ENCODE measurements at places on chromosomes 1 and 21.

- no peak for DNase-seq
Observed at GRCh38 chr21:22346576-22346975, 1348.4 kb downstream of the NCAM2 start.

- no peak for DNase-seq
Observed at GRCh38 chr1:173900992-173901391, 16.1 kb downstream of the SERPINC1 start.

GRCh38 chr1:54597455-54598030 is 25.8 kb downstream of the FAM151A start:
- no peak for DNase-seq

DNA sequence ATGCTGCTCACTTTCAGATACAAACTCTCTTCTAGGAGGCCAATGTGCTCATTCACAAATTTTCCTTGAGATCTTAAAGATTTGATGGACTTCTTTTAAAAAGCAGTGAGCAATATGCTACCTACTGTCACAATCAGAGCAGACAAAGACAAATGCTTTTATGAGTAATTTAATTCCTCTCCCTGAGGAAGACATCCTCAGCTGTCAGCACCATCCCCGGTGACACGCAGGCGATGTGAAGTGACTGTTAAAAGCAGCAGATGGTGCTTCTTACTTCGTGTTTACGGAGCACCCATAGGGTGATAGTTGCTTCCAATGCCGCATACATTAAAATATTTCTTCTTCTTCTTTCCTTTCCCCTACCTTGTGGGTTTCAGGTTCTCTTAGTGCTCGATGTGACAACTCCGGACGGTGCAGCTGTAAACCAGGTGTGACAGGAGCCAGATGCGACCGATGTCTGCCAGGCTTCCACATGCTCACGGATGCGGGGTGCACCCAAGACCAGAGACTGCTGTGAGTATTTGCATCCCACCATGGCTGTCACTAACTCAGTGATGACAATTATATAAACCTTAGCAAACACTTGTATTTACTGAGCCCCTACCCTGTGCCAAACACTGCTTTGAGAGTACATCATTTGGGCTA is 29.1 kb downstream of the LAMC2 start:
- no peak for DNase-seq

GRCh38 chr1:94071976-94072375 is 49.0 kb downstream of the ABCA4 start:
- DNase-seq: no peak

DNA sequence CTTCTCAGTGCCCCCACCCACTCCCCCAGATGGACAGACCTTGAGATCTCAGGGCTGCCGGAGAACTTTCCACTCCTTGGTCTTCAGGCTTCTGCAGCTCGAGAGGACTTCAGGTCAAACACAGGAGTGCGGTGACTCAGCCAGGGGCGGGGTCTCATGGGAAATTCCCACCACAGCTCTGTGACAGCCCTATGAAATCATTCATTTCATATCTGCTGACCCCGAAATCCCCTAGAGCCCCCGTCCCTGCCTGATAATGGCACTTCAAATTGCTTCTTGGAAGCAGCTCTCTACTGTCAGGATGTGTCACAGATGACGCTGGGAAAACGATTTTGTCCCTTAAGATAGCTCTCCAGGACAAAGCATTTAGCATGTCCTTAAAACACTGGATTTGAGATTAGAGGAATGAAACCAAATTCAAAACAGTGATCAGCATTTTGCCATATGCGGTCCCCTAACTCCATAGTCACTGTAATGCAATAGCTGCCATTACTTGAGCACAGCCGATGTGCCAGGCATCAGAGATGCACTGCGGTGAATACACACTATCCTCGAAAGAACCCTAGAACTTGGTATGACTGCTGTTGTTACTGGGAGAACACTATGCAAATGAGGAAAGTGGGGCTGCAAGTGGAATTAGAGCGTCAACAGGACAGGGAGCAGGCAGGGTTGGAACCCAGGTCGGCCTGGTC is at the start of gene TNFRSF9:
Gene TNFRSF9 (minus strand): TSS at position 95 of the 692 bp plus-strand sequence. CDS start 845 bp downstream, outside the sequence.
- DNase-seq: no peak

DNA sequence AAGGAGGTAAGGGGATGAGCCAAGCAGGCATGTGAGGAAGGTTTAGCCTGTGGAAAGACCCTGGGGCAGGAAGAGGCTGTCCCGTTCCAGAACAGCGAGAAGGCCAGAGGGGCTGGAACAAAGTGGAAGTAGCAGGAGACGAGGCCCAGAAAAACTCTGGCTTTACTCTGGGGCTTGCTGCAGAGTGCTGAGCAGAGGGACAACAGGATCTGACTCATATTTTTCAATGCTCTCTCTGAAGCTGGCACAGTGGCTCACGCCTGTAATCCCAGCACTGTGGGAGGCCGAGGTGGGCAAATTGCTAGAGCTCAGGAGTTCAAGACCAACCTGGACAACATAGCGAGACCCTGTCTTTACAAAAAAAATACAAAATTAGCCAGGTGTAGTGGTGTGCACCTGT is 52.4 kb upstream of the PAX7 start:
- DNase-seq: no peak

DNA sequence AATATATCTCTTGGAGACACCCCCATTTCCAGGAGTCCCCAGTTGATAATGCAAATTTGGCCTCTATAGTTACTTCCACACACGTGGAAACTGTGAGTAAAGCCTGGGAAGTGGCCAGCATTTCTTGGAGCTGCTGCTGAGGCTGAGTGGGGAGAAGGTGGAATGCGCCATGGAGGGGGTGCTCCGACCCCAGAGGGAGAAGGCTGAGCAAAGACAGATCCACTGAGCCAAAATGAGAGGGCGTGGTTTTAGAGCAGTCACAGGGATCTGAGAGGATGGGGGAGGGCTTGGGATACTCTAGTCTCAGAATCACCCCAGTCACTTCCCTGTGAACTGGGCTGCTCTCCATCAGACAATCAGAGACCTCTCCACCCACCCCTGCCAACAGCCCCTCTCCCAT is 38.7 kb downstream of the TRIM62 start:
- DNase-seq: no peak

GRCh38 chr1:53913352-53914033 is 19.5 kb downstream of the DIO1 start:
- DNase-seq: no peak
